ENCODE measurements at places on chromosomes 3 and 15. TPM values are rescaled to one million over a fixed set of nuclear protein-coding genes. Genes with fewer than 3 reads are reported as not detected.

TMEM43 gene
- total RNA-seq: 82.9 TPM

SLC22A14 gene
- not detected for total RNA-seq

EXOG gene
- 10.9 TPM for total RNA-seq

MEIS2 gene
- total RNA-seq: 9.7 TPM

TIMP4 gene
- 11.3 TPM for total RNA-seq

IQCH gene
- total RNA-seq: 3.5 TPM

ZBED2 gene
- 0.13 TPM for total RNA-seq

ADGRG7 gene
- total RNA-seq: not detected

ITIH3 gene
- total RNA-seq: not detected

SMAD6 gene
- total RNA-seq: 25.4 TPM

FANCD2OS gene
- total RNA-seq: not detected

SYNM gene
- 40.0 TPM for total RNA-seq

MAGEL2 gene
- total RNA-seq: not detected

SYNPR gene
- not detected for total RNA-seq

EBLN2 gene
- total RNA-seq: 0.25 TPM

GRAMD1C gene
- total RNA-seq: not detected

AMOTL2 gene
- 36.3 TPM for total RNA-seq

MKRN2OS gene
- total RNA-seq: not detected

UBA7 gene
- total RNA-seq: 0.42 TPM

ZMYND10 gene
- 1.1 TPM for total RNA-seq

CCRL2 gene
- 0.12 TPM for total RNA-seq

ARL8B gene
- total RNA-seq: 70.7 TPM

ACP3 gene
- total RNA-seq: 0.26 TPM

APOD gene
- 0.82 TPM for total RNA-seq

IREB2 gene
- total RNA-seq: 31.4 TPM
